ENCODE measurements at places on chromosomes 11 and 22. TPM values are rescaled to one million over a fixed set of nuclear protein-coding genes. Genes with fewer than 3 reads are reported as not detected.

CEND1 gene
- total RNA-seq, result 0.89 TPM

SOX10 gene
- total RNA-seq, result not detected

LARGE1 gene
- total RNA-seq, result 16.0 TPM

KCNC1 gene
- total RNA-seq, result not detected

CRYBB3 gene
- total RNA-seq, result not detected

RAC2 gene
- total RNA-seq, result 16.2 TPM

TSKU gene
- 21.4 TPM for total RNA-seq

KCTD17 gene
- 35.8 TPM for total RNA-seq

RHOD gene
- 10.1 TPM for total RNA-seq

ACCS gene
- 6.5 TPM for total RNA-seq
